ENCODE measurements at places on chromosomes 3 and 15.

- no peak for DNase-seq
Measured at GRCh38 chr15:21261396-21261964, 178.8 kb downstream of the POTEB3 start.

DNA sequence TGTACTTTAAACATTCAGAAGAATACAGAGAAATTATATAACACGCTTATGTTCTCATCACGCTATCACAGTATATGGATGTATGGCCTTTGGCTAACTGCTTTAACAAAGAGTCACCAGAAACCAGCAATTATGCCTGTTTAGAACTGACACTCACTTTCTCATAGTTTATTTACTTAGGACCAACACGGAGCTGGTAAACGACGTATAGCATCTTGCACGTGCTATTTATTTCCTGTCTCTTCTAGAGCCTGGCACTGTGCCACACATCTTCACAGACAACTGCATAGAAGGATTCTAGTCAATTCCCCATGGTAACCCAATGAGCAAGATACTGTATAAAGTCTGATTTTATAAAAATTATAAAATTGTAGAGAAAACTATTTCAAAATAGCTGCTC is 43.6 kb downstream of the TBC1D2B start:
- no peak for DNase-seq

GRCh38 chr15:99472416-99473145 is 93.2 kb upstream of the MEF2A start:
- DNase-seq: no peak

DNA sequence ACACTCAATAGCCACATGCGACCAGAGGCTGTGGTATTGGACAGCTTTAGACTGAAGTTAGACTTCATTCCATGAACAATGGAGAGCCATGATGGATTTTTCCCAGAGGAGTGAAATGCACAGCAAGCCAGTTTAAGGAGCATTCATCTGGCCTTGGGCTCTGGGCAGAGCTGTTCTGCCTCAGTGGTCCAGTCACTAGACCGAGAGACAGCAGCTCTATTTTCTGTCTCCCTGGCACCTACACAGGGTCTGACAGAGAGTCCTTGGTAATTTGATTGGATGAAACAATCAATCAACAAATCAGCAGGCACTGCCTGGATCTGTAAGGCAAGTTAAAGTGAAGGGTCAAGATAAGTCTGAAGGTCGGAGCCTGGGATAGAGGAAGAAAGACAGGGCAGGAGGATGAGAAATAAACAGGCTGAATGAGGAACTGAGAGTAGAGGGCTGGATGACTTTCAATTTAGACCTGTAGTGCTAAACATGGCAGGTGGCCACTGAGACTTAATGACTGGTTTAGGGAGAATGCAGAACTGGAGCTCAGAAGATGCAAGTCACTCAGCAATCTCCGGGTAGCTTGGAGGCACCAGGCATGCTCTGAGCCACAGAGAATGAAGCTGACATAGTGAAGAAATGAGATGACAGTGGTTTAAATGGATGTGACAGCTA is 98.5 kb upstream of the SLC25A36 start:
- DNase-seq: no peak

DNA sequence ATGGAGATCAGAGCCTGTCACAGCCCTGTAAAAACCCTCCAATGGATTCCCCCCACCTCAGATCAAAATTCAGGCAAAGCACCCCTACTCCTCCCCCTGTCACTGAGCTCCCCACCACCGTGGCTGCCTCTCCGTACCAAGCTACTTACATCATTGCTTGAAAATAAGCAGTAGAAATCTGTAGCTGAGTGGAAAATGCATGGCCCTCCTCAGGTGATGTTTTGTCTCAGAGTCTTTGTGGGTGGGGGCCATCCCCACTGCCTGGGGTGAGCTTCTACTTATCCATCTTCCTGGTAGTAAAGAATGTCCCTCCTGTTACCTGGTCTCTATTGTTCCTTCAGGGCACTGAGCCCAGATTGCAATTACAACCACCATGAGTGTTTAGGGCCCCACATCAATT is 34.5 kb downstream of the SLCO2A1 start:
- DNase-seq: no peak

GRCh38 chr3:61080737-61081445 is 170.4 kb downstream of the FHIT start:
- no peak for DNase-seq

DNA sequence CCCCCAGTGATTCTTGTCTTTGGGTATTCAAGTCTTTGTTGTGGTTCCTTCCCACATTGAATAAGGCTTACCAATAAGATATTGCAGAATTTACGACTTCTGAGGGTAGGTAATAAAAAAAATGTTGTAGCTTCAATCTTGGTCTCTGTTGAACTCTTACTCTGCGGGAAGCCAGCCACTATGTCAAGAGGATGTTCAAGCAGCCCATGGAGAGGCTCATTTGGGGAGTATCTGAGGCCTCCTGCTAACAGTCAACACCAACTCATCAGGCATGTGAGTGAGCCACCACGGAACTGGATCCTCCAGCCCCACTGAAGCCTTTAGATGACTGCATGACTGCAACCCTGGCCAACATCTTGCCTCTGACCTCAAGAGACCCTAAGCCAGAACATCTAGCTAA is 3.2 kb upstream of the TBC1D23 start:
- DNase-seq: no peak

DNA sequence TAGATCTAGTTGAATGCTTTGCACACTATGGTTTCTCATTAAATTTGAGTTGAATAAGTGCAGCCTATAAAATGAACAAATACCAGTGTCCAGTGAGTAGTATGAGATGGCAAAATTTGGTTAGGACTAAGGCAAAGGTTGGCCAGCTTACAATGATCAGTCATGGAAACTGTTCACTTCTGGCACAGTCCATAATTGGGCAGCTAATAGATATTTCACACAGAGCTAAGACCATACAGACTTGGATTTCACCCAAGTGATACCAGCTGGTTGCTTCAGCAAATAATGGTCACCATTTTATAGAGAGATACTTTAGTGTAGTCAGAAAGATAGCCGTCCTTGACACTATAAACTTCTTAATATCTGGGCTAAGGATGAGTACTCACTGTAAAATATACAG is 15.7 kb downstream of the GAP43 start:
- DNase-seq: no peak

DNA sequence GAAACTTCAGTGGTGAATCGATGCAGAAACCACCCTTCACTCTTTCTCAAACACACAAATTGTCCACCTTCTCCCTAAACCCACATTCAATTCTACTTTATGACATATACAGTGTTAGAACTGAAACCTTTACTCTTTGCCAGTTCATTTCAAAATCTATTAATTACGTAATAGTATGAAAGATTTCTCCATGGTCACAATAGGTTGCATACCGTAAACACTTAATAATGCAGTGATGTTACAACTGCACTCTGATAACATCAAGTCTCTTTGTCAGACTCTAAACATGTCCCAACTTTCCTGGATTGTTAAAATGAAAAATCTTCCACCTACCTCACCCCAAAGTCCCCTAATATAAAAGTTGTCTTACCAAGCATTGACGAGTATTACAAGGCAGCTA is 111.8 kb upstream of the PROK2 start:
- DNase-seq: no peak

DNA sequence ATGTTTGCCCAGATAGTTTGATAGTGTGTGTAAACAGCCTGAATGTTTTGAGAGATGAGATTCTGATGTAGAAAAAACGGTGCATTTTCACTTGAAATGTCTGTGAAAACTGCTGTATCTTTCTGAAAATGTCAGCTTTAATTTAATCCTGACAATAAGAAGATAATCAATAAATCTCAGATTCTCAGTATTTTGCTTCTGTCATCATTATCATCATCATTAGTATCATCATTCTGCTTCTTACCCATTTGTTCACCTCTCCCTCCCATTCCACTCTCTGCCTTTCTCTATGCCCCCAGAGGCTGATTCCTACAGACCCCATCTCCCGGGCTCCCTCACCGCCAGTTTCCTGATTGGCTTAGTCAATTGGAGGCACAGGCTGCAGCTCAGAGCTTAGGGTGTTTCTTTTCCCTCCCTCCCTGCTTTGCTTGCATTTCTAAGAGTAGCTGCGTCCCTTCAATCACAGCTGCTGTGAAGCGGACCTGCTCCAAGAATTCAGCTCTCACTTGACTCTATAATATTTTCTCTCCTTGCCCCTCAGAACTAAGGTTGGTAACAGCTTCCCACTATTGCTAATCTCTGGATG is 8.2 kb upstream of the SNTN start:
- no peak for DNase-seq

DNA sequence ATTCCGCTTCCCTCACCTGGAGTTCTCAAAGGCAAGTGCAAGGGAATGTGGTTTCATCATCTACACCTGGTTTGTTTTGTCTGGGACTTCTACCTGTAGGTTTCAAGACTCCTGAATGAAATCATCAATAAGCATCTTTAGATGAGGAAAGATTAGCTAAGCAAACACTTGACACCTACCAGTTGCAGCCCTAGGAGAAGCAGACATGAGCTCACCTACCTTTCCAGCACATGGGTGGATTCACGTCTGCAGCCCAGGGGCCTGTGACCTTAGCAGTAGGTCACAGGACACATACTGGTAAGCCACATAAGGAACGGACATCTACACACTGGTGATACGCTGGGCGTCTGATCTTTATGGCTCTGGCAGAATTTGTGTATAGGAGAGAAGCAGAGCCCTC is 26.7 kb downstream of the SLCO2A1 start:
- no peak for DNase-seq

DNA sequence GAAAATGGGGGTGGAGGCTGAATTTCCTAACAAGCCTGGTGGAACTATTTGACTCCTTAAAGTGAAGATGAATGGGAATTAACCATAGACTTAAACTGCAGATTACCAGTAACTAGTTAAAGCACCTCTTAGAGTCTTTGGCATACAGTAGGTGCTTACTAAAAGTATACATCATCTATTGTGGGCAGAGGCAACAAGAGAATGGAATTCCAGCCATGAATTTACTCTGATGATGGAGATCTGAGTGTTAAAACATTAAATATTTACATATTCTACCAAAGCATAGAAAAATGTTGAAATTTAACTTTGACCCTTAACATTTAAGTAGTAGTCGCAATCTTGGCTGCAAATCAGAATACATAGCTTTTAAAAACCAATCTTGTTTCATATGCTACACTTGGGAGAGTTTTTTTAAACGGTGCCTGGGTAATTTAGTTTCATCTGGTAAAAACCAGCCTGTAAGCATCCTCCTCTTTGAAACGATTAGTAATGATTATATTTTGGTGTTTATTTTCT is 5.2 kb downstream of the UBA5 start:
- DNase-seq: no peak

GRCh38 chr15:35101335-35101734 is 16.2 kb upstream of the NANOGP8 start:
- no peak for DNase-seq

DNA sequence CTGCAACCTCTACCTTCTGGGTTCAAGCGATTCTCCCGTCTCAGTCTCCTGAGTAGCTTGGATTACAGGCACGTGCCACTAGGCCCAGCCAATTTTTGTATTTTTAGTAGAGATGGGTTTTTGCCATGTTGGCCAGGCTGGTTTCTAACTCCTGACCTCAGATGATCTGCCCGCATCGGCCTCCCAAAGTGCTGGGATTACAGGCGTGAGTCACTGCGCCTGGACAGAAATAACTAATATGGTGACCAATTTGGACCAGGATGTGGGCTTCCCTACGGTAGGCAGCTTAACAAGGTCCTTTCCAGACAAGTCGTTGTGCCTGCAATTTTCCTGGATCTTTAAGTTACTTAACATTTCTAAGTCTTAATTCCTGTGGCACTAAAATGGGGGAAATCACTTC is 14.8 kb downstream of the WDR53 start:
- DNase-seq: no peak
